Dermis microvascular lymphatic vessel endothelial cell (primary cell): ENCODE measurements at places on chromosomes 16 and 17.

GRCh38 chr16:57192720-57193486 lies 6.8 kb downstream of the RSPRY1 start:
- no peak for DNase-seq

- DNase-seq: no peak
Measured at GRCh38 chr17:62105357-62105756, 40.3 kb upstream of the MED13 start.

GRCh38 chr16:3659251-3659650 lies 4.8 kb downstream of the DNASE1 start:
- no peak for DNase-seq

DNA sequence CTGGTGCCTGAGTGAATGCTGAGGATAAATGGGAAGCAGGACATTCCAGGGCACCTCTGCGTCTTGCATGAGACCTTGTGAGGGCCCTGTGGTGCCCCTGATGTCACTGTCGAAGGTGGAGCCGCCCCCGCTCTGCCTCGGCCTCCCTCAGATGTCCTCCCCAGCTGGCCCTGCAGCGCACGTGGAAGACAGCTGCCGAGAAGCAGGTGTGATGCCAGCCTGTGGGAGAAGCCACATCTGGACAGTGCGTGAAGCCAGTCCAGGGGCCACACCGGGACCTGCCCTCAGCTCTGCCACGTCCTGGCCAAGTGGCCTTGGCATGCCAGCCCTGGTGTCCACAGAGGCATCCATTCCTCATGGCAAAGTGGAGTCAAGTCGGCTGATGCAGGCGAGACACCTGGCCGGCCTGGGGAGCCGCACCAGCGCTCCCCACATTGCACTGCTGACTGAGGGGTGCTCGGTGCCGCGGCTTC lies 21.6 kb upstream of the METRNL start:
- DNase-seq: no peak

DNA sequence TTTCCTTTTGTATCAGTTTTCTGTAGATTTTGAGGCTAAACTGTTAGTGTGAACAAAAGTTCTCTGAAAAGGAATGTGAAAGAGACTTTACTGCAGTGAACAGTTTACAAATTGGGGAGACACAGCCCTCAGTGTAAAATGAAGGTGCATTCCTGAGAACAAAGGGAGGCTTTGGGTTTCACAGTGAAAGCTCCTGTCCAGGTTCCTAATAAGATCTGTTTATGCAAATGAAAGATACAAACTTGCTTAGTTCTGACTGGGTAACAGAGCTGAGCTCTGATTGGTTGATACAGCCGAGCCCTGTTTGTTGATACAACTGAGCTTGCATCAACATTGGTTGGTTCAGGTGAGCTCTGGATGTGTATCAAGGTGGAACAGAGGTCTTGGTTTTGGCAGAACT lies 8.3 kb upstream of the CDRT15 start:
- DNase-seq: no peak

DNA sequence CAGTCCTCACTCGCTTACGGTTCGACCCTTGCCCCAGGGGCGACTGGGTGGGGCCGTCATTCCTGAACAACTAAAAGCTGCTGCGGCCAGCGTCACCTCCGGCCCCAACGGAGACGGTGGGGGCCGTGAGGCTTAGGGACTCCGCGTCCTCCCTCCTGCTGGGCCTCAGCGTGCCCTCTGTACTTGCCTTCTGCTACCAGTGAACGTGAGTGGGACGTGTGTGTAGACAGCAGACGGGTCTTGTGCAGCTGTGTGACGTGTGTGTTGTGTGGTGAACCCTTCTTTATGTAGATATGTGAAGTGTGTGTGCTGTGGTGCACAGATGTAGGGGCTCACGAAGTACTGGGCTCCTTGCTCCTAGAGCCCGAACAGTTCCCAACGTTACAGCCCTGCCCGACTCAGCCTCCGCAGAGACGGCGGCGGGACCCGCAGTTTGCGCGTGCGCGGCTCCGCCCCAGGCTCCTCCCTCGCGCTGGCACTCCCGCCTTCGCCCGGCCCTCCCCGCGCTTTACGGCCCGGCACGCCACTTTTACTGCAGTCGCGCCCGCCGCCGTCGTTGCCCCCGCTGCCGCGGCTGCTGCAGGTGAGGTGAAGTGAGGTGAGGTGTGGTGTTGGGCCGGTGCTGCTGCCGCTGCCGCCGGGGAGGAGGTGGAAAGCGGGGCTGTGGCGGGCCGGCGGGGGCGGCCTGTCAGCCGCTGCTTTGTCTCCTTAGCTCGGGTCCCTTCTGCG lies at the start of gene PHAF1:
PHAF1 (plus strand) TSS at position 535 of the 729 bp plus-strand sequence. CDS start 235 bp downstream, outside the sequence.
- DNase-seq: peak; percentile 92

- peak; percentile 87 for DNase-seq
Measured at GRCh38 chr17:17532991-17533390, 36.8 kb upstream of the RASD1 start.

GRCh38 chr16:68844211-68844564 lies 857 bp downstream of the TANGO6 start:
- no peak for DNase-seq

- no peak for DNase-seq
Measured at GRCh38 chr17:82062076-82062983, 3.3 kb downstream of the DUS1L start.

DNA sequence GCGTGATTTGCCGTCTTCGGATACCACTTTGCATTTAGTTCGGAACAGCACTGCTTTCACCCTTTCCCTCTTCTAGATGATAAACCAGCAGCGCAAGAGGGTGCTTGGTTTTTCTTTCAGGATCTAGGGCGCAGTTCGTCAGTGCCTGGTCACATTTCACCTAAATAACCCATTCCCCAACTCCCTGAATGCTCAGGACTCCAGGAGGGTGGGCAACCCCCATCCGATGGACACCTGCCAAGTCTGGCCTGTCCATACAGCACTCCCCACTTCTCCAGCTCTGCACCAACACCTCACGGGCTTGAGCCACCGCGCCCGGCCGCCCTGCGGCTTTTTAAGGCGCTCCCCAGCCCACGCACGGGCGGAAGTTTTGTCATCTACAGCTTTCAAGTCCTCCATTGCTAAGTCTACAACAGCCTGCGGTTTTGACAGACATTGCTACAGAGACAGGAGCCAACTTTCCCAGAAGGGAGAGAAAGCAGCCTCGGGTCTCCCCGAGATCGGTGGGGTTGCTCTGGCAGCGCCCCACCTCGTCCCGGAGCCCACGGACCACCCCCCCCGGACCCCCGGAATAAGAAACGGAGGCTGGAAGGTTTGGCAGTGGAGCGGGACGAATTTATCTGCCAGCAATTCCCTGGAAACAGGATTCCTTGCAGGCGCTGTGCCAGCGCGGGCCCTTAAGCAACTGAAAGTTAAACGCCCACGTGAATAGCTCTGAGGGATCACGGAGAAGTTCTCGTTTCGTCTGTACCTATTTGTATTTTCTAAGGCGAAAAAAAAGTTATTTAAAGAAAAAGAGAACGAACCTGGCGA lies 38.6 kb upstream of the SLFN13 start:
- no peak for DNase-seq

- no peak for DNase-seq
Measured at GRCh38 chr17:77531641-77532040, 390.9 kb downstream of the SEC14L1 start.

DNA sequence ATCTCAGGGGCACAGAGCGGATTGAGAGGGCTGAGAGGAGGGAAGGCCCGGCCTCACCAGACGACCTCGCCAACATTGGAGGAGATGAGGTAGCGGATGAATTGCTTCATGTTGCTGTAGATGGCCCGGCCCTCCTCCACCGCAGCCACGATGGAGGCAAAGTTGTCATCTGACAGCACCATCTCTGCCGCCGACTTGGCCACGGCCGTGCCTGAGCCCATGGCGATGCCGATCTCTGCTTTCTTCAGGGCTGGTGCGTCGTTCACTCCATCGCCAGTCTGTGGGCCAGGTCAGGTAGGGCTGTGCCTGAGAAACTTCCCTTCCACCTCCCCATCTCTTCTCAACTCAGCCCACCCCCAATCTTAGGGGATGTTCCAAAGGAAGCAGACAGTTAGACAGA lies 21.1 kb upstream of the P2RX1 start:
- DNase-seq: no peak

- DNase-seq: no peak
Measured at GRCh38 chr16:31880322-31880979, 6.8 kb downstream of the ZNF267 start.

DNA sequence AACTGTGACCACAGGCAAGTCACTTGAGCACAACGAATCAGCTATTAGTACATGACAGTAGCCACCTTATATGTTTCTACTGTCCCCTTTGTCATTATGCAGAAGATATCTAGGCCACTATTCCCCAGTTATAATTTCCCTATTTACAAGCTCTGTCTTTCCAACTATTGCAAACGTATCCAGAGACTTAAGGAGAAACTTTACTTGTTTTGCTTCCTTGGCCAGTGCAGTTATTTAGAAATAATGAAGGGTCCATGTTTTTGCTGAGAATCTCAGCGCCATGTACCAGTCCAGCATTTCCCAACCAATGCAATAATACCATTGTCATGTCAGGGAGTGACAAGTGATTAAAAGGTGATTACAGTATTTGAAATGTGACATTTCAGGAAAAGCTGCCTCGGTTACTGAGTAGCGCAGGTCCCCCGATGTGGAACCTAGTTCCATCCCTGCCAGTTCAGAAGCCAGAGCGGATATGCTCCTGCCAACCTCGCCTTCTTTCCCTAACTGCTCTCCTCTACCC lies 743 bp downstream of the ZNF624 start:
- peak; percentile 14 for DNase-seq

DNA sequence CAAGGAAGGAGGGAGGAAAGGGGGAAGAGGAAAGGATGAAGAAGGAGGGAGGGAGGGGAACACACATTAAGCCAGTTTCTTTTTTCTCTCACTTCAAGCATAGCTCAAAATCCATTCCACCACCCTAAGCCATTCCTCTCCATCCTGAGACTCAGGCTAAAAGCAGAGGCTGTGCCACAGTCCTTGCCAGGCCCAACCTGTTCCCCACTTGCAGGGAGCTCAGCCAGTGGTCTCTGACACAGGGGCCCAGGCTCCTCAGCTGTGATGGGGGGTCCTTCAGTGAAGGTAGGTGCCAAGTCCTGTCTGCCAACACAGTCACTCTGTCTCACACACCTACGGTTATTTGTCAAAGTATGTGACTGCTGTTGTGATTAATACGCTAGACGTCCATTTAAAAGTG lies 44.6 kb downstream of the SDK2 start:
- no peak for DNase-seq

DNA sequence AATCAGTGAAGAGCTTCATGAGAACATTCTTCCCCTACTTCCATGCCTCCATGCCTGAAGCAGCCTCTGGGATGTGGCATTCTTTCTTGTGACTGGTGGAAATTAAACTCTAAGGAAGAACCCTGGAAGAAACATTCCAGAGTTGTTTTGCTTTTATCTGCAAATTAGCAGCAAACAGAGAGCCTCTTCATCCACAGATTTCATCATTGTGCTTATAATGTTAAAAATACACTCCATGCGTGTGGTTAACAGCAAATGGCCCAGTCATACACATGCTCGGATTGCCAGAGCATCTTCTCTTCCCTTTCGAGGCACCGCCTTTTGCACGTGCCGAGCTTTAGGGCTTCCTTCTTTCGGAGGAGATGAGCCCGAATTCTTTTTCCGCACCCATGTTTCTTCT lies 411.3 kb downstream of the SNX29 start:
- no peak for DNase-seq

DNA sequence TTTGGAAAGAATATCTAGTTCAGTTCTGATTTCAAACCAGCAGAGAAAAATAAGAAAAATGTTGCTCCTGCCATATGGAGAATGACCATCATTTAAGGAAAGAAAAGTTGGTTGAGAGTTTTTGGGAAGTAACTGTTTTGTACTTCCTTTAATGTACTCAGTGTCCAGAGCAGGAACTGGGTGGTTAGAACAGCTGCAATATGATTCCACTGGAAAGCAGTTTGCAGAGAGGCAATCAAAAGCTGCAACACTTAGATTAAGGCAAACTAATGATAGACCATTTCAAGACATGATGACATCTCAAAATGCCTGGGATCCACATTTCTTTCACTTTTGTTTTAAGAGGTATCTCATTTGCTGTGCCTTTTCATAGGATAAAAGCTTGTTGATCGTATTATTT lies 313.3 kb upstream of the HSBP1 start:
- no peak for DNase-seq

DNA sequence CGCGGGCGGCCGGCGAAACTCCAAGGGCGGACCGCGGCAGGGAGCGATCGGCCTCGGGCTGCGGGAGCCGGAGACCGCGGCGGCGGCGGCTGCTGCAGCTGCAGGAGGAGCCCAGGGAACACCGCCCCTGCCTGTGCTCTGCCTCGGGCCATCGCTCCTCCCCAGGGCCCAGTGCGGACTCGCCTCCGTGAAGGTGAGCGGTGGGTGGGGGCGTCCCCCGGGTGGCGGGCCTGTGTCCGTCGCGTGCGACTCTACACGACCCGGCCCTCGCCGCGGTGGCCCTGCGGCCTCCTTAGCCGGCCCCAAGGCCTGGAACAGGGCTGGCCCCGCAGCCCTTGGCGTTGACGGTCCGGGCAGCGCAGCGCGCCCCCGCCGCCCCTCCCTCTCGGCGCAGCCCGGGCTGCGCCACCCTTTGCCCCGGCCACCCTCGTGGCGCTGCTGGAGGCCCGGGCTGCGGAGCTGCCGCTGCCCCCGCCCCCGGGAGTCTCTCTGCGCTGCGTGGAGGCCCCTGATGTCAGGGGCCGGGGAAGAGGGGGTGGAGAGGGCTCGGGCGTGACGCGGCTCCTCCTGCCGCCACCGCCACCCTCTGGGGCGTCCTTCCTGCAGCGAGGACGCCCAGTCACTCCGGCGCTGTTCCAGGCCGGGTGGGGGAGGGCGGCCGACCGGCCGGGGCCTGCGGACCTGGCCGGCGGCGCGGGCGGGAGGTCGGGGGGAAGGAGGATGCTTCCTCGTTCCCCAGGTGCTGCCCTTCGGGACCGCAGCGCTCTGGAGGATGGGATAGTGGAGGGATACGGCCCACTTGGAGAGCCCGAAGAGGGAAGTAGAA lies 485 bp downstream of the DYNLL2 start:
- peak; percentile 66 for DNase-seq

GRCh38 chr17:10610884-10611283 lies 46.2 kb downstream of the MYH3 start:
- no peak for DNase-seq

- no peak for DNase-seq
Measured at GRCh38 chr16:8094696-8095095, 495.6 kb downstream of the TMEM114 start.

GRCh38 chr17:16346721-16347271 lies 6.5 kb downstream of the CENPV start:
- DNase-seq: no peak

- no peak for DNase-seq
Measured at GRCh38 chr17:49217651-49218413, 7.3 kb downstream of the ABI3 start.

DNA sequence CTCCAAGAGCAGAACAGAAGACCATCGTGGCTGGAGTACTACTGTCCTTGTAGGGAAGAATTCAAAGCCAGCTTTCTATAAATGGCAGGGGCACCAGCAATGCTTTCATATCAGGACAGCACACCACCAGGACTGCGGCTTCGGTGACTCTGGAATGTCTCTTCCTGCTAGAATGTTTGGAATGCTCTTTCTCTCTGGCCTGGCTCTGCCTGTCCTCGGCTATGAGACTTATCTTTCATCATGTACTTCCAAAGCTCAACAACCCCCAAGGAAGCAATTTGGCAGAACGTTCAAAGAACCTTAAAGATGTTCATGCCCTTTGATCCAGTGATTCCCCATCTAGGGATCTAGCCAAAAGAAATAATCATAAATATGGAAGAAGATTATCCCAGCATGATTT lies 52.7 kb upstream of the NOG start:
- DNase-seq: no peak

- no peak for DNase-seq
Measured at GRCh38 chr17:32709562-32709961, 167.4 kb downstream of the MYO1D start.
